ENCODE measurements at places on chromosomes 11 and 22.

DNA sequence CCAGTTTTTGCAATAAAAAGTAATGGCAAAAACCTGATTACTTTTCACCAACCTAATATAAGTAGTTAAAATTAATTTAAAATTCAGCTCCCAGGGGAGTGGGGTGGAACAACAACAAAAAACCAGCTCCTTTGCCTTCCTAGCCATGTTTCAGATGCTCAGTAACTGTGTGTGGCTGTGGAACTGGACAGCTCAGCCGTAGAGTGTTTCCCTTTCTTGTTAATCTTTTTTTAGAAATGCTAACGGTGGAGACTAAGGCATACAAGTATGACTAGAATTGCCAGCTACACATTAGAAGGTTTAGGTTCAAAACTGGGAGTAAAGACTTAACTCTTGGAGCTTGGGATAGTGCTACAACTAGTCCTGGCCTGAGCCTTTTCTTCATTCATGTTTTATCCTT lies 45.0 kb downstream of the PPP6R3 start:
- DNase-seq: no peak

DNA sequence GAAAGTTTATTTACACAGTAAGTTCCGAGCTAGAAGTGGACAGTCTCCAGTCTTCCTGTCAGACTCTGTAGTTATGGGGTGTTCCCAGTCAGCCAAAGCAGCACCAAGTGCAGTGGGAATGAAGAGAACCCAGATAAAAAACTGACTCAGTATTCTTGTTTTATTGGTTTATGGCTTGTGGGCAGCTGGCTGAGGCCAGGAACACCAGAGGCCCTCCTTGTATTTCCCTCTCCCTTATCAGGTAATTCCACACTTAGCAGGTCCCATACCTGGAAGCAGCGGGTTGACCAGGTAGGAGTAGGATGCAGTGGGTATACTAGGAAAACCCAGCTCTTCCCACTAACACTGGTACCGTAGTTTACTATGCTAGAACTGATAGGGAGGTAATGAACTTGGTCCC lies 3.5 kb upstream of the BACE1-AS start:
- no peak for DNase-seq

GRCh38 chr11:34134765-34135164 lies 29.3 kb downstream of the NAT10 start:
- no peak for DNase-seq

DNA sequence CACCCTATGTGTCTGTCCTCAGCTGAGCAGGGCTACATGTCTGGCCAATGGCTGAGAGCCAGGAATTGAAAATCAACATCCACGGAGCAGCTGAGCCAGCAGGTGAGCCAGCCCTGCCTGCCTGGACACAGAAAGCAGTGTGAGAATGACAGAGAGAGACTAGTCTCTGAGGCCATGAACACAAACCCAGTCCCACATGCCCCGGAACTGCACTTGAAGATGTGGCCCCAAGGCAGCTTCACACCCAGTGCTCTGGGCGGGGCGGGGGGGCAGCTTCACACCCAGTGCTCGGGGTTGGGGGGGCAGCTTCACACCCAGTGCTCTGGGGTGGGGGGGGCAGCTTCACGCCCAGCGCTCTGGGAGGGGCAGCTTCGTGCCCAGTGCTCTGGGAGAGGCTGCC lies 37.6 kb downstream of the TRMU start:
- peak; percentile 69 for DNase-seq

GRCh38 chr11:74714904-74715303 lies 16.3 kb downstream of the CHRDL2 start:
- DNase-seq: no peak

- no peak for DNase-seq
Measured at GRCh38 chr11:45974806-45975205, 52.4 kb downstream of the LARGE2 start.

All from SHP77 treated with DMSO at 0.1 percent for 48 hours (cell line).